GM23248 (cell line): ENCODE measurements at places on chromosomes 5 and 9. TPM values are rescaled to one million over a fixed set of nuclear protein-coding genes. Genes with fewer than 3 reads are reported as not detected.

- DNase-seq, result no peak
Observed at GRCh38 chr5:60184606-60185005, 291.1 kb upstream of the PDE4D start.

DNA sequence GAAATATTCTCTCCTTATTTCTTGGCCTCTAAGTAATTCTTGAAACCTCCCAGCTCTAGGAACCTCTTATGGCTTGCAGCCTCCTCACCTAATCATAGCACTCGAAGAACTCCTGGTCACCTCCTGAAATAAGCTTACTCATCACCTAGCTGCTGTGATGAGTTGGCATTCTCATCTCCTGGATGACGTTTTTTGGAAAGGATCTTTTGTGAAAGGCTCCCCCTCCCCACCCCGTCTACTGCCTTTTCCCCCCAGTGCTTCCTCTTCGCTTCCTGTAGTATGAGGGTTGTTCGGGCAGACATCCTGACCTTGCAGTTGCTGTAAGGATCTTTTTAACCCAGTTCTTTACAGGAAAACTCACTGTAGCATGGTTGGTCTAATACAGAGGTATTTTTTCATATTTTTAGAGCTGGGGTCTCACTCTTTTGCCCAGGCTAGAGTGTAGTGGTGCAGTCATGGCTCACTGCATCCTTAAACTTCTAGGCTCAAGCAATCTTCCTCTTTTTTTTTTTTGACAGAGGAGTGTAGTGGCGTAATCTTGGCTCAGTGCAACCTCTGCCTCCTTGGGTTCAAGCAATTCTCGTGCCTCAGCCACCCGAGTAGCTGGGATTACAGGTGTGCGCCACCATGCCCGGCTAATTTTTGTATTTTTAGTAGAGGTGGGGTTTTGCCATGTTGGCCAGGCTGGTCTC lies 41.8 kb downstream of the ARHGAP26 start:
- no peak for DNase-seq

GFPT2 gene
- polyA plus RNA-seq, result 71.0 and 75.3 TPM in 2 replicates

PCDHA1 gene
- not detected in 2 replicates for polyA plus RNA-seq

FCN2 gene
- polyA plus RNA-seq, result not detected in 2 replicates

GRCh38 chr5:135514116-135514515 lies 21.6 kb downstream of the NEUROG1 start:
- no peak for DNase-seq

- DNase-seq, result no peak
Observed at GRCh38 chr5:41507501-41507900, 2.9 kb downstream of the PLCXD3 start.

CA9 gene
- 2.3 and 2.7 TPM in 2 replicates for polyA plus RNA-seq

SV2C gene
- 0.03 TPM in 1 of 2 replicates, not detected in the other for polyA plus RNA-seq

GRCh38 chr5:145978708-145979107 lies 42.3 kb downstream of the SH3RF2 start:
- DNase-seq, result no peak

- DNase-seq, result peak; percentile 87
Observed at GRCh38 chr9:110520120-110520701, 59.3 kb downstream of the SVEP1 start.

- DNase-seq, result peak; percentile 10
Observed at GRCh38 chr5:78706825-78707224, 58.3 kb upstream of the LHFPL2 start.

SPIN1 gene
- 56.9 and 58.4 TPM in 2 replicates for polyA plus RNA-seq

FSTL4 gene
- not detected in 2 replicates for polyA plus RNA-seq

DNA sequence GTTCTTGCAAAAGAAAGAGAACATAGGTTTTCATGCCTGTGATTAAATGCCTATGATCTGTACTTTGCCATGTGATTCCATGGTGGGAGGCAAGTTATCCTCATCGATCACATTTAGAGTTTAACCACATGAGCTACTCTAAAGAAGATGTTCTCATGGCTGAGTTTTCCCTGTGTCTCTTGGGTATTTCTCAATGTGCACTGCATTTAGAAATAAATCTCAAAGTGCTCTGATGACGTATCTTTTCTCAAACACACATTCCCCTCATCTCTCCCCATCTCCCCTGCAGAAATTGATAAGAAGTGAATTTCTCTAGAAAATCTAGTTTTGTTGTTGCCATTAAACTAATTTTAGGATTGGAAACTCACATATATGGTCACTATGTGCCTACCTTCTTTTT lies 282.2 kb downstream of the SEMA5A start:
- no peak for DNase-seq

WNK2 gene
- polyA plus RNA-seq, result not detected in 2 replicates

- DNase-seq, result no peak
Observed at GRCh38 chr5:3269395-3270169, 326.1 kb upstream of the IRX1 start.

DNA sequence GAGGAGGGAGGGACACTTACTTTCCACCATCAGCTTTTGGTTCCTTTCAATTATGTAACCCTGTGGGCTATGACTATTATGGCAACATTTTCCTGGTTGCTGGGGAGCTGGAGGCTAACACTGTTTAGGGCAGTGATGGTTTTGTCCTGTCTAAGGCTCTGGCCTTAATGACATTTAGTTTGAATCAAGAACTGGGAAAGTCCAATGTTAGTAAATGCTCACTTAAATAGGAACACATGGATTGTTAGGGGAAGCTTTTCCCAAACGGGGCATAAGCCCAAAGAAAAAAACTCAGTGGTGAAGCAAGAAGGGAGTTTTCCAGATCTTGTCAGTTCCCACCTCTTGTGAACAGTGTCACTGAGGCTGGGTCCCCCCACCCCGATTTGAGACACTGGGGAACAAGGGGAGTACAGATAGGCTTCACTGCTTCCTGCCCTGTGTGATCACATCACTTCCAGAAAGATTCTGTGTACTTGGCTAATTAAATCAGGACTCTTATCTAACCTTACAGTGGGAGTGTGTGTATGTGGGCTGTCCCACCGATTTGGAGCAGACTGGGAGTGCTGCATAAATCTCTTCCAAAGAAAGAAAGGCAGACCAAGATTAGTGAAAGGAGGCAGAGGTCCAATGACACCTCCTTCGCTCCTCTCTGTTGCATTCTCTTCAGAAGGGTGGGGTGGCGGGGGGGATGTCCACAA lies 206.4 kb downstream of the PTTG1 start:
- no peak for DNase-seq

- no peak for DNase-seq
Observed at GRCh38 chr5:54567996-54568395, 50.4 kb downstream of the SNX18 start.

GRCh38 chr5:173320259-173320658 lies 8.0 kb downstream of the STC2 start:
- DNase-seq, result peak; percentile 8
